ENCODE measurements at places on chromosomes 12 and 14.

- H3K4me1 ChIP-seq, result no peaks in the 10 kb centered on the region
- H3K27ac ChIP-seq, result no peak overlapping the region
- no peaks in the 10 kb centered on the region for H3K27me3 ChIP-seq
Observed at GRCh38 chr12:131038961-131039950, 85.5 kb downstream of the ADGRD1 start.

- H3K27me3 ChIP-seq, result no peaks in the 10 kb centered on the region
- H3K4me1 ChIP-seq, result peaks cover 30% of the 10 kb centered on the region
- H3K36me3 ChIP-seq, result no peaks in the 10 kb centered on the region
- H3K27ac ChIP-seq, result no peak overlapping the region
- no peak for DNase-seq
- no peak overlapping the region for H3K4me3 ChIP-seq
Observed at GRCh38 chr12:53795927-53796326, 44.1 kb upstream of the CISTR start.

DNA sequence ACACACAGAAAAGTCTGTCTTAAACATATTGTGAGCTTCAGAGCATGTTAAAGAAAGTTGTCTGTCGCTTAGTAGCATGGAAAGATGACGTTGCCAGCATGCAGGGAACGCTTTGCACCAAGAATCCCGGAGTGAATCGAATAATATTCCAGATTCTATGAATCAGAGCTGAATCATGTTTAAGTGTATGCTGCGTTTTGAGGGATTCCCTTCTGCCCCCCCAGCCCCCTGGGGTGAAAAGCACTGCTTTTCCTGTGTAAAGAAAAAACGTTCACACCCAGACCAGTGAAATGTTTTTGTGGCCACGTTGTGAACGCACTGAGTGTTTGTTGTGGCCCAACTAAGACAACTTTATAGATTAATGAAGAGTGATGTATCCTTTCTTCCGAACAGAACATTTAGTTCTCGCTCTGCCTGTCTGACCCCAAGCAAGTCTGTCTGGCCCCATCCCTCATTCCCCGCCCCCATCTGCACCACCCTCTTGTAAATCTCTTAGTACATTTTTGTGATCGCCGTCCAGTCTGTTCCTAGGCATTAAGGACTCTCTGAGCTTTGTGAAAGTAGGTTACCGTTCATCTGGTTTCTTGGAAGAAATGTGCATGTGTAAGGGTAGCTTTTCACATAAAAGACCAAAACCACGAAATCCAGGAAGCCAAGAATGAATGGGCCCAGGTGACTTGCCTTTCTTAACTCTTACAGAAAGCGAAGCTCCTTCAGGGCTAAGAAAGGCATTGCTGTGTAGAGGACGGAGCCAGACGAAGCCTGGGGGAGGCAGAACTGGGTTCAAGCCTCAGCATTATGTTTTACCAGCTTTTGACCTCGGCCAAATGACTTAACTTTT, 103.0 kb downstream of the SAMD4A start:
- H3K27ac ChIP-seq, result peak overlapping the region; percentile 13
- H3K4me3 ChIP-seq, result no peak overlapping the region
- H3K4me1 ChIP-seq, result peaks cover 78% of the 10 kb centered on the region
- H3K27me3 ChIP-seq, result no peaks in the 10 kb centered on the region

GRCh38 chr14:69287098-69288010, 27.4 kb downstream of the GALNT16 start:
- H3K36me3 ChIP-seq, result no peaks in the 10 kb centered on the region
- no peak overlapping the region for H3K4me3 ChIP-seq
- no peaks in the 10 kb centered on the region for H3K27me3 ChIP-seq
- no peak for DNase-seq

- peak overlapping the region; percentile 68 for H3K4me3 ChIP-seq
- H3K27me3 ChIP-seq, result no peaks in the 10 kb centered on the region
- no peak for DNase-seq
- peaks cover 4% of the 10 kb centered on the region for H3K4me1 ChIP-seq
Observed at GRCh38 chr14:93207468-93208308, 632 bp downstream of the UBR7 start.

DNA sequence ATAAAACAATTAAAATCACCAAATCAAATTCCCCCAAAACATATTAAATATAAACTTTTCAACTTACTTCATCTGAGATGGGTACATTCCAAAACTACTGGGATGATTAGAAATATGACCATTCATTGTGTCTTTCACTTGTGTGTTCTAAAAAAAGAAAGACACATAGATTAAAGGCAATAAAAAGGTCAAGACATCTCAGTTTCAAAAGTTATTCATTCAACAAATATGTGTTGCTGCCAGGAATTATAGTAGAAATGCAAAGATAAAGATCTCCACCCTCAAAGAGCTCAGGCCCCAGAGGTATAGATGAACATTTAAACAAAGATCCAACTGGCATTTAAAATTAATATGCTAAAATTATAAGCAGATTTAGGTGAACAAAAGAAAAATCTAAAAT, 106.4 kb downstream of the EPS8 start:
- no peak overlapping the region for H3K4me3 ChIP-seq
- no peaks in the 10 kb centered on the region for H3K27me3 ChIP-seq
- H3K4me1 ChIP-seq, result peaks cover 26% of the 10 kb centered on the region
- H3K36me3 ChIP-seq, result no peaks in the 10 kb centered on the region
- no peak overlapping the region for H3K27ac ChIP-seq

GRCh38 chr14:44782775-44783238, 178.9 kb downstream of the KLHL28 start:
- DNase-seq, result no peak
- no peaks in the 10 kb centered on the region for H3K36me3 ChIP-seq
- no peaks in the 10 kb centered on the region for H3K4me1 ChIP-seq
- H3K27ac ChIP-seq, result no peak overlapping the region
- no peaks in the 10 kb centered on the region for H3K27me3 ChIP-seq

- no peak overlapping the region for H3K27ac ChIP-seq
- no peaks in the 10 kb centered on the region for H3K4me1 ChIP-seq
- DNase-seq, result no peak
- no peak overlapping the region for H3K4me3 ChIP-seq
- peaks cover 20% of the 10 kb centered on the region for H3K36me3 ChIP-seq
- H3K27me3 ChIP-seq, result 0 out of 2 replicates have a peak, but pooled peaks cover 2% of the 10 kb centered on the region
Observed at GRCh38 chr12:26530461-26530860, 302.5 kb downstream of the ITPR2 start.

Data from SJSA1 (cell line).